Activated T-cell treated with anti-CD3 and anti-CD28 coated beads, Interleukin-2, amount 50 U/mL, for 4 hours (primary cell): ENCODE measurements at places on chromosomes 4 and X.

DNA sequence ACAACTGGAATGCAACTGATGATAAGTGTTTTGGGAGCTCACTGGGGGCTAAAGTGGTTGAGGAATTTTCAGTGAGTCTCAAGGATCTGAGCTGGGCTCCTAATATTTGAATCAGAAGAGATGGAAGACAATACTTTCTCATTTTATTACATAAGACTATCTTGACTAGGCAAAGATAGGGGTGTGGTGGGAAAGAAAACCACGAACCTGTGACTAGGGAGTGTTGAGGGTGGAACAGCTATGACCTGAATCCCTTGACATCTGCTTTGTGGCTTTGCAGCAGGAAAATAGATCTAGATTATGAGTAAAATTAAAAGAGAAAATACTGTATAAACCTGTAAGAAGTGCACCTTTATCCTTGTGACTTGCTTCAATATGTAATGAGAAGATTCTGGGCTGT lies 295.1 kb upstream of the TEX13A start:
- DNase-seq: no peak

DNA sequence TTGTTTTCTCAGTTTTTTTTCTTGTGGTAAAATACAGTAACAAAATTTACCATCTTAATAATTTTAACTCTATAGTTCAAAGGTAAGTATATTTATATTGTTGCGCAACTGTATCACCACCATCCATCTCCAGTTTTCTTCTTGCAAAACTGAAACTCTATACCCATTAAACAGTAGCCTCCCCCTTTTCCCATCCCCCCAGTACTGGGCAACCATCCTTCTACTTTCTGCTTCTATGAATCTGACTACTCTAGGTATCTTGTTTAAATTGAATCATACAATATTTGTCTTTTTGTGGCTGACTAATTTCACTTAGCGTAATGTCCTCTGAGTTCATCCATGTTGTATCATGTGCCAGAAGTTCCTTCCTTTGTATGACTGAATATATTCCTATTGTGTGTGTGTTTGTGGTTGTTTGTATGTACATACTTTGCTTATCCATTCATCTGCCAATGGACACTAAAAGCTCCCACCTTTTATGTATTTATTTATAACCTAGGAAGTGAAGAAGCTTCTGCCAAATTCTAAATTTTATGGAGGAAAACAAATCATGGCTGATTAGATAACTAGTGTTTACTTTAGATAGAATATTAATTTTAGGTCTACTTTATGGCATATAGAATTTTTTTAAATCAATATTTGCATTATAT lies 10.0 kb downstream of the ABHD18 start:
- no peak for DNase-seq

- no peak for DNase-seq
Measured at GRCh38 chr4:6420972-6421371, 51.4 kb downstream of the PPP2R2C start.

- DNase-seq: peak; percentile 38
Measured at GRCh38 chr4:152534541-152535359, 1.1 kb downstream of the FBXW7 start.

DNA sequence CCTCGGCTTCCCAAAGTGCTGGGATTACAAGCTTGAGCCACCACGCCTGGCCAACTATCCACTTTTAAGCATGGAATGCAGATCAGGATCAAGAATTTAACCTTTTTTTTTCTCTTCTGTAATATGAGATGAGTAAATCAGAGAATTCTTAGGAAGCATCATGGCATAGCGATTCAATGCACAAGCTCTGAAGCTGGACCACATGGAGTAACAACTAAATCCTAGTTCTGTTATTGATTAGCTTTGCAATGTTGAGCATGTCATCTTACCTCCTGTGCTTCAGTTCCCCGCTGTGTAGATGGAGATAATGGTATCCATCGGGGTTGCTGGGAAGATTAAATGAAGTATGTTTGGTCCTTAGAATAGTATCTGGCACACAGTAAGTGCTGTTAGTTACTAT lies 1.9 kb upstream of the SNX25 start:
- DNase-seq: no peak

DNA sequence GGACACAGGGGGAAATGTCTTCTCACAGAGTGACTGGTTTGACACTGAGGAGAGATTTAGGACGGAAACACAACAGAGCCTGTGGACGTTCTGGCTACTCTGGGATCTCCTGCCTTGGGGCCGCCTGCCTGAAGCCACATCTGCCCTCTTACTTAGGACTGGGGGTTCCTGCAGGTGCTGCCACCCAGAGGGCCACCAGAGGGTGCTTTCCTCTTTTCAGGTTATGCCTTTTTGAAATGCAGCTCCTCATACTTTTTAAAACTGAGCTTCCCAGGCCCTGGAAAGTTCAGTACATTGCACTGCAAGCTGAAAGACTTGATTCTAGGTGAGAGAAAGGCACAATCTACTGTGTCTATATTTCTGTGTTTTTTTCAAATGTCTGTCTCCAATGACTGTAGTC lies 92.2 kb upstream of the PGRMC2 start:
- no peak for DNase-seq

GRCh38 chr4:4821577-4821976 lies 37.9 kb upstream of the MSX1 start:
- no peak for DNase-seq

GRCh38 chr4:149754526-149754925 lies 61.1 kb downstream of the IQCM start:
- no peak for DNase-seq

- DNase-seq: no peak
Measured at GRCh38 chr4:36274158-36274557, 7.3 kb upstream of the DTHD1 start.

DNA sequence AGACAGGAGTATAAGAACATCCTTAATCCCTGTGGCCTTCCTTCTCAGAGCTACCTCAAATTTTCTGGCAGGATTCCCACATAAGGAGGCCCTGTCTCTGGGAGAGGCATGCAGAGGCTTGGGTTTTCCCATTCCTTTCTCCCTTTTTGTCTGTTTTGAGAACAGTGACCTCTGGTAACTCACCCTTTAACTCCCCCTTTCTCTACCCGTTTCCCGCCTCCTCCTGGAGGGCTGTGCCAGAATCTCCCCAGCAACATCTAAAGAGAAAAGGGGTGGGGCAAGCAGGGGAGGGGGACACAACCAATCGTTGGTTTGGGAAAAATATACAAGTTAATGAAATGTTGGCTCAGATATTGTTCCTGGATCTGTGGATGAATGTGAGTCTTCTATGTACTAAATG lies 303.7 kb upstream of the IRS4 start:
- DNase-seq: no peak

DNA sequence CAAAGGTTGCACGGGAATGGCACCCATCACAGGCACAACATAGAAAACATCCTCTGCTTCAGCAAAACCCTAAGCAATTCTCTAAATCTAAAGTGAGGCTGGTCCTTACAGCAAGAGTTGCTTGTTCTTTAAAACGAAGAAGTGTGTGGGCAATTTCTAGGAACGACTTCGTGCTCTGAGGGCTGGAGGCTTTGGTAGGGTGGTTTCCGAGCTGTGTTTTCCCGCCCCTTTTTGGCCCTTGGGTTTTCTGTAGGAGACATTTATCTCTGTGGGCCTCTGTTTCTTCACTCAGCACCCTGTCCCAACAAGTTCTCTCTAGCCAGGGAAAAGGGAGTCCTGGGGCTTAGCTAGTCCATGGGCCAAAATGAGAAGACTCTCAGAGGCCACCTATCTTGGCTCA lies 84.2 kb downstream of the SLC2A9 start:
- no peak for DNase-seq

DNA sequence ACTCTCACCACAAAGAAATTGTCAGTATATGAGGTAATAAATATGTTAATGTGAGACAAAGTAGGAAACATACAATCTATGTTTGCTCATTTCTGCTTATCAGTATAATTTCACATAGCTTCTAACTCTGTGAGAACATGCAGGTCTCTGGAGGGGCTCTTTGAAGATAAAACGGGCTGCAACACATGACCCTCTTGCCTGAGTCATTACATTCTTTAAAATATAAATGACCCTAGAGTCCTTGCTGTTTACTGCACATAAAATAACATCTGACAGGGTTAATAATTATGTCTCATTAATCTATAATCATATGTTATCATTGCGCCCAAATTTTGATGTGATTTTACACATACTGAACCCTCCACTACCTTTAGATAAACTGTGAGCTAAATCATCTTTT lies 681.5 kb downstream of the ARAP2 start:
- DNase-seq: no peak

DNA sequence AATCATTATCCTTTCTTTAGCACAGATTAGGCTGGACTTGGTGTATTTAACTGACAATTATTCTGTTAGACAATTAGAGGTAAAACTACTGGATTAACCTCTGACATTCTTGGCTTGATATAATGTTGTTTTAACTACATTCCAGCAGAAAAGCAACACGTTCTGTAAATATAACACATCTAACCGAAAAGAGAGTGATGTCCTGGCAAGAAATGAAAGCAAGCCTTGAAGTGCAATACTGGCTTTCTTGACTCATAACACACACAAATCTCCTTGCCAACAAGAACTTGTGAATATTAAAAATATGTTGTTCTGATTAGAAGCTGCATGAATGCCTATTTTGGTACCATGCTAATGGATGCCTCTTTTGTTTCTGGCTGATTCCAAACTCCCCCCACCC lies 76.4 kb downstream of the EFHC2 start:
- no peak for DNase-seq
